DMS153 (cell line): ENCODE measurements at places on chromosomes 5 and 9.

DNA sequence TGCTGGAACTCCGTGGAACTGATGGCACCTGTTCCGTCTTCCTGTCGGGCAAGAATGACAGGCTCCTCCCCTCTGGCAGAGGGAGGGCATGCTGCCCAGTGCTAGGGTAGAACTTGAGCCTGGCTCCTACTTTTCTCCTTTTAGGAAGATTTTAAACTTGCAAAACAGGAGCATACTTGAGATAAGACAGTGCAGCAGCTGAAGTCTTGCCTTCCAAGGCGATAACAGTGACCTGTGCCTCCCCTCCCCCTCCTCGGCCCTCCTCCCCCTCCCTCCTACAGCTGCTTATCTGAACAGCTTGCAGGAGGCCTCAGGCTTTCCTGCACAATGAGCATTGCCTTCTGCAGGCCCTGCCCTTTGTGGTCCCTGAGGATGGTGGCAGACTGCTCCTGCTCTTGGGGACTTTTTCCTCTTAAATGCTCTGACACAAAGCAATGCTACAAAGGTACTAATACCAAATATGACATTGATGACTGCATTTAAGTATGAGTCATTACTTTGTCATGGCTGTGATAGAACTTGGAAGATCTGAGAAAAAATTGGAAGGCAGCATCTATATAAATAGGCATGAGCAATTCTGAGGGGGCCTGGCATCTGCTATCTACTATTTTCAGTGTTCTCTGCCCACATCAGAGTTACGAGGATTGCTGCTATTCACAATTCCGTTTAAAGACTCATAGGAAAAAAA lies 2.0 kb downstream of the GADD45G start:
- DNase-seq, result peak; percentile 15

- no peak for DNase-seq
Measured at GRCh38 chr5:173488144-173488543, 128.3 kb downstream of the BOD1 start.

- no peak for DNase-seq
Measured at GRCh38 chr5:173858021-173858669, 30.0 kb upstream of the CPEB4 start.

DNA sequence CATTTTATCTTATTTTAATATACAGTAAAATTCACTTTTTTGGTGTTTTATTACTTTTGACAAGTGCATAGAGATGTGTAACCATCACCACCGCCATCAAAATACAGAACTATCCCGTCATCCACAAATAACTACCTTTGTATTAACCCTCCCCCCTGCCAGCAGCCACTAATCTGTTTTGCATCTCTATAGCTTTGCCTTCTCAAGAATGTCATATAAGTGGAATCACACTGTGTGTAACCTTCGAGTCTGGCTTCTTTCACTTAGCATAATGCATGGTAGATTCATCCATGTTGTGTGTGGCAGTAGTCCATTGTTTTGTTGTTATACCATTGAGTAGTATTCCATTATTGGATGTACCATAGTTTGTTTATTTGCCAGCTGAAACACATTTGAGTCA lies 98.8 kb downstream of the BOD1 start:
- no peak for DNase-seq

- DNase-seq, result no peak
Measured at GRCh38 chr5:52789378-52789777, 1.7 kb downstream of the ITGA1 start.

GRCh38 chr5:53151713-53152458 lies 42.3 kb upstream of the MOCS2 start:
- DNase-seq, result no peak

- no peak for DNase-seq
Measured at GRCh38 chr9:129071526-129072126, 9.3 kb upstream of the DOLPP1 start.
